CD14-positive monocyte (primary cell): ENCODE measurements at places on chromosomes 2 and 18.

GRCh38 chr18:45119876-45120275, 439.2 kb downstream of the SETBP1 start:
- DNase-seq: no peak

DNA sequence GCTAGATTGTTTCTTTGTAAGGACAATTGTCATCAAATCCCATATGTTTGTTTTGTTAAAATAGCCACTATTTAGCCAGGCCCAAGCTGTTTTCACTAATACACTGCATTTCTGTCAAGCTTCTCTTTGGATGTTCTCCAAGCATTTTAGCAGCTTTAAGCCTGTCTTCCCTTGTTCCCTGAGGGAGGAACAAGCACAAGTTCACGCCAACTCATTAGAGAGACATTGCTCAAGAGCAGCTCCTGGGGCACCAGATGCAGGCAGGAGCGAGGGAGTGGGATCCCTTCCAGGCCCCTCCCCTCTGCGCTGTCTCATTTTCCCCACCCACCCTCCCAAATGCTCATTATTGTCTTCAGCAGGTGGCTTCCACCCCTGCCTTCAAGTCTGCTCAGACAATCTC, 32.6 kb upstream of the PPP3R1 start:
- DNase-seq: no peak

DNA sequence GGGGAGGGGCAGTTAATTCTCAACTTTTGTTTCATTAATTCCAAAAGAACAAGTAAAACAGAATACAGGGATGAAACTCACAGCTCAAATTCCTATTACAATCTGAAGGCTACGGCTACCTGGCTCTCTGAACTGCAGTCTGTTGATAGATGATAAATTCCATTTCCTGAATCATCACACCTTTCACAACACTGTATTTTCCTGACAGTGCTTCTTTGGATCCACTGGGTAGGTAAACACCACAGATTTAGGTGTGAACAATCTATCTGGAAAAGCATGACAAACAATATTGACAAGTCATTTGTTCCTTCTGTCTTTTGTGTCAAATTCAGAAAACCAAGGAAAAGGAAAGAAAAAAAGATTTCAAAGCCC, 843.2 kb downstream of the LRRTM4 start:
- no peak for DNase-seq

DNA sequence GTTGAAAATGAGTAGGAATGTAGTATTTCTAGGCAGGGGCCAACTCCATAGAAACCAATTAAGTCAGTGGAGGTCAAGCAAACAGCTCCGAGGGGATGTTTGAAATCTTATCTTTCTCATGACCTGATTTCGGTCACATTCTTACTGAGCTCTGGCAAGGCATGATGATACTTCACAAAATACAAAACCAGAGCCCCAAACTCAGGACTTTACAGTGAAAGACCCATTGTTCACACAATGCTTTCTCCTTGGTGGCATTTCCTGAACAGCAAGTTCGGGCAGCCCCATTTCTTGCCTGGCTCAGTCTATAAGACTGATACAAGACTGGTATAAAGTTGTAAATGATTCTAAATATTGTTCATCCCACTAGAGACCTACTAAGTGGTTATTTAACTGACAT, 53.3 kb downstream of the LAMA1 start:
- DNase-seq: no peak

GRCh38 chr18:43588838-43589237, 311.5 kb upstream of the SYT4 start:
- no peak for DNase-seq

DNA sequence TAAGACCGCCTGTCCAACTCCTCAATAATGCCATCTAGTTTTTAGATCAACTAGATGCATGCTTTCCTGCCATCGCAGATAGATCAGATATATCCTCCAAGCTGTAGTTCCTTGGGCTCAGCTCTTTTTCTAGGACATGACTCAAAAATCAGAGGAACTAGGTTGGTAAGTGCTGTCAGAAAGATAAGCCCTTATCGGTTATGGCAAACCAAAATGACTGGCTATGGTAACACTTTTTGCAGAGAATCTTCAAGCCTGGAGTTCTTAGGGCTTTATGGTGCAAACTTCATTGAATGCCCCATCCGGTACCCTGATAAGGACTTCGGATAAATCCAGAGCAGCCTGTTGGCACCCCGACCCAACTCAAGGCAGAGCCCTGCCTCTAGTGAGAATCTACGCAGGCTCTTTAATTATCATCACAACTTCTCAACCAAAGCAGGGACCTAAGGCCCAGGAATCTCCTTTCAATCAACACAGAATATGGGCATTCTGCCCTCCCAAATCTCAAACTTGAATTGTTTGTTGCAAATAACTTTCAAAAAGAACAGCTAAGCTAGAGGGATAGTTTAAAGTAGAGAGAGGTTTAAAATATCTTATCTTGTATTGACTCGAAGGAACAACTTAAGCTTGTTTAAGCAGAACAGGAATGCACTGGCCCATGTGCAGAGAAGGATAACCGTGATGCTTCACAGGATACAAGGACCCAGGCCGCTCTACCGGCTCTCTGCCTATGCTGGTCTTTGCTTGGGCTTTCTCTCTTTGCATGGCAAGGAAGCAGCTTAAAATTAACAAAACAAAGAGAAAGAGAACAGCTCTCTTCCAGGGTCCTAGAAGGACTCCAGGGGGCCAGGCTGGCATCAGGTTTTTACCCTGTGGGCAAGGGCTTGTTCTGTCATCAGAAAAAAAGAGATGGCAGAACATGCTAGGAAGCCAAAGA, 3.4 kb upstream of the CYP1B1 start:
- DNase-seq: no peak

DNA sequence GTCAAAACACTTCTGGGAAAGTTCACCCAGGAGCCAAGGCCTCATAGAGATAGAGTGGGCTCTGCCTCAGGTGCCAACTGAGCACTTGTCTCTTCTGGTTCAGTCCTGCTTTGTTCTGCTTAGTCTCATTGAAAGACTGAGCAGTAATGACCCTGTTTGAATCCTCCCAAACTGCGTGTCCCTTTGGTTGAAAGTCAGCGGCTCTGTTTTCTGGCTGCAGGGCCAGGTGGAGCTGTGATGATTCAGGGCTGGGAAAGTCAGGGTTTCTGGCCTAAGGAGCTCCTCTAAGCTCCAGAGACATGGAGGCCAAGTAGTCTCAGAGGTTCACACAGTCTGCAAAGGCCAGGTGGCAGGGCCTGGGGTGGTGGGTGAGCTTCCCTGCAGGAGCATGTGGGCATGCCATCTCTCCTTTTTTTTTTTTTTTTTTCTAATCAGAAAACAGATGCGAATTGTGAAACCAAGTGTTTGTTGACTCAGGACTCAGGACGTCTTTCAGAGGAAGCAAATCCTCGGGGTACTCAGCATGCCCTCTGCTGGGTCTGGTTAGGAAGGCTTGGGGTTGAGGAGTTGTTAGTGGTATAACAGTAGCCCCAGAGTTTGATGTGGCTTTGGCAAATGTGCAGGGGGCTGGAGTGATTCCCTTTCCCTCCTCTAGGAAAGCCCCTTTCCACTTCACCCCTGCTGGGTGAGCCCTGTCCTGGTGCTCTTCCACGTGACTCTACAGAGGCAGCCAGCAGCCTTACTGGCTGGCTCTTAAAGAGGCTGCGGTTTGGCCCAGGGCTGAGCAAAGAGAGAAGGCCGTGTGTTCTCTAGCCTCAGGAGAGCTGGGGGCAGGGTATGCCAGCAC, 38.3 kb downstream of the TMEM17 start:
- DNase-seq: no peak

- DNase-seq: no peak
Observed at GRCh38 chr2:21700644-21701043, 576.9 kb downstream of the TDRD15 start.

- no peak for DNase-seq
Observed at GRCh38 chr2:147345246-147345645, 499.6 kb upstream of the ACVR2A start.

GRCh38 chr2:111024496-111024895, 96.2 kb upstream of the BCL2L11 start:
- no peak for DNase-seq

GRCh38 chr2:222174450-222174849, 124.3 kb downstream of the PAX3 start:
- DNase-seq: no peak
